Choroid plexus epithelial cell (primary cell): ENCODE measurements at places on chromosomes 16 and 17.

- no peak for DNase-seq
Observed at GRCh38 chr17:74190807-74191406, 12.6 kb upstream of the RPL38 start.

GRCh38 chr17:28857905-28858800, 3.3 kb downstream of the ERAL1 start:
- no peak for DNase-seq

- no peak for DNase-seq
Observed at GRCh38 chr16:27223701-27224100, 20.4 kb downstream of the KDM8 start.

DNA sequence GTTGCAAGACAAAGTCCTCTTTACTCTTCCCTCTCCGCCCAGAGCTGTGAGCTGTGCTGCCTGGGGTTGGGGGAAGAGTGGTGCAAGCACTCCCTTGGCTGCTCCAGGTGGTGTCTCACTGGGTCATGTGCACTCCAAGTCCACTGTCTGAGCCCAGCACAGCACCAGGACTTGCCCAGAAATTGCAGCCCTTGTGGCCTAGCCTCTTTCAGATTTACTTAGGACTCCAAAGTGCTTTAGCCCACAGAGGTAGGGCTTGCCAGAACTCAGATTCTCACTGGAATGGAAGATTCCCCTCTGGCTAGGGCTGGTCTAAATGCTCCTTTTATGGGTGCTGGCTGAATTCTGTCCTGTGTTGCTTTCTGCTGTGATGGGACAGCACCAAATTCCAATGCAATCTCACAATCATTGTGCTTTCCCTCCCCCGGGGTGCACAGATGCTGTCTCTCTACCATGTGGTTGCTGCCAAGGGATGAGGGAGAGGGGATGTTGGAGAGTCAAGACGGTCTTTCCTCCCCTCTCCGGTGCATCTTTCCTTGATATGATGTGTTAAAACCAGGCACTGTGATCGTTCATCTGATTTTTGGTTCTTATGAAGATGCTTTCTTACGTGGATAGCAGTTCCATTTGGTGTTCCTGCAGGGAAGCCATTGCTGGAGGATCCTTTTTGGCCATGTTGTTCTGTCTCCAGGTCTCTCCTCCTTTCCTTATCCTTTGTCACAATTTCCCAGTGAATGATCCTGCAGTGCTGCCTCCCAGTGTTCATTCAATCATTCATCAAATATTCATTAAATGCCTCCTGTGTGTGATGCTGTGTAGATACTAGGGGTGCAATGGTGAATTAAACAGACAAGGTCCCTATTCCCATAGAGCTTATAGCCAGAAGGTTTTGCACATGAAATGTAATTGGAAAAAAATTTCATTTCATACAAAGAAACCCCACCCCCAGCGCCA, 216.3 kb downstream of the SPECC1 start:
- DNase-seq = peak; percentile 20

GRCh38 chr17:49699966-49700575, 7.7 kb downstream of the SLC35B1 start:
- no peak for DNase-seq
